ENCODE measurements at places on chromosomes 13 and 19.
A peak's percentile ranks its signal among the peaks of the same experiment; 100 is the strongest.

- DNase-seq, result no peak
These were observed 16.3 kb upstream of the TEX29 start for GRCh38 chr13:111304041-111304544.

GRCh38 chr19:1046836-1047695 lies 7.2 kb downstream of the ABCA7 start:
- no peak for DNase-seq

- no peak for DNase-seq
These were observed 1.3 kb upstream of the GRK1 start for GRCh38 chr13:113665597-113666328.

DNA sequence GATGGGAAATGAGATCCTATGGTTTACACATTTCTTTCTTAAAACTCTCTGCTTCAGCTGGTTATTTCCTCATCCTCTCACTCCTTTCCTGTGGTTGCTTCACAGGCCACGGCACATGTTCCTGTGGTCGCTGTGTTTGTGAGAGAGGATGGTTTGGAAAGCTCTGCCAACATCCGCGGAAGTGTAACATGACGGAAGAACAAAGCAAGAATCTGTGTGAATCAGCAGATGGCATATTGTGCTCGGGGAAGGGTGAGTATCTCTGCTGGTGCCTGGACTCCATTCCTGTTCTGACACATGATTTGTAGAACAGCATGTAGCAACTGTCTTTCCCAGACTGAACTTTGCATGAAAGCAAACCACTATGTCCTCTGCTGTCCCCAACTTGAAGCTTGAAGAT lies 254.2 kb downstream of the ITGBL1 start:
- peak; percentile 33 for DNase-seq

- no peak for DNase-seq
These were observed 88.7 kb upstream of the PCDH9 start for GRCh38 chr13:67318860-67319259.
